ENCODE measurements at places on chromosomes 3 and 15. TPM values are rescaled to one million over a fixed set of nuclear protein-coding genes. Genes with fewer than 3 reads are reported as not detected.

DNA sequence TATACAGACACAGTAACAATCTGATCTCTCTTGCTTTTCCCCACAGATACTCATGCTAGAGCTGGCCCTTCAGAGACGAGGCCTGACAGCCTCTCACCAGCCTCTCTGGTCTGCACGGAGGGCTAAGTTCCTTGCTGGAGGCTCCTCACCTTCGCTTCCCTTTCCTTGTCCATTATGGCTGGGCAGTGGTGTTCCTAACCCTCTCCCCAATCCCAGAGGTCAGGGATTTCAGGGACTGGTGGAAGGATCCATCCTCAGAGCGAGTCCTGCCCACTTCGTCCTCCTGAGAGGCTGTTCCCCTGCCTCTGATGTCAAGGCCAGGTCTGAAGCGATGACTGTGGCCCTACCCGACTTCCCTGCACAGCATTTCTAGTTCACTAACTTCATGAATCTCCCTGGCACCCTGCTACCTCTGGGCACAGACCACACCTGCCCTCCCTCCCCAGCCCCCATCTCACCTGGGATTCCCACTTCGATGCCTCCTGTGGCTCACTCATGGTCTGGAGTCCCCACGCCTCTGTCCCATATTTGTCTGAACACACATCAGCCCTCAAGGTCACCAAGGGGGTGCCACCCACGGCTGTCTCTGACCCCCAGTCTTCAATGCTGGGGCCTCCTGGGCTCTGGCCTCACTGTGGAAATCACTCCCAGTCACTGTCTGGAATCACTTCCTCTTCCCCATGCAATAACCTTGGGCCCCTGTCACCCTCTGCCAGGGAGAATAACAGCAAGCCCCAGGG, 124.9 kb upstream of the PRR20G start:
- no peak for DNase-seq

- DNase-seq, result no peak
Measured at GRCh38 chr3:194574639-194575483, 58.4 kb downstream of the TMEM44 start.

CPN2 gene
- total RNA-seq, result not detected

DNA sequence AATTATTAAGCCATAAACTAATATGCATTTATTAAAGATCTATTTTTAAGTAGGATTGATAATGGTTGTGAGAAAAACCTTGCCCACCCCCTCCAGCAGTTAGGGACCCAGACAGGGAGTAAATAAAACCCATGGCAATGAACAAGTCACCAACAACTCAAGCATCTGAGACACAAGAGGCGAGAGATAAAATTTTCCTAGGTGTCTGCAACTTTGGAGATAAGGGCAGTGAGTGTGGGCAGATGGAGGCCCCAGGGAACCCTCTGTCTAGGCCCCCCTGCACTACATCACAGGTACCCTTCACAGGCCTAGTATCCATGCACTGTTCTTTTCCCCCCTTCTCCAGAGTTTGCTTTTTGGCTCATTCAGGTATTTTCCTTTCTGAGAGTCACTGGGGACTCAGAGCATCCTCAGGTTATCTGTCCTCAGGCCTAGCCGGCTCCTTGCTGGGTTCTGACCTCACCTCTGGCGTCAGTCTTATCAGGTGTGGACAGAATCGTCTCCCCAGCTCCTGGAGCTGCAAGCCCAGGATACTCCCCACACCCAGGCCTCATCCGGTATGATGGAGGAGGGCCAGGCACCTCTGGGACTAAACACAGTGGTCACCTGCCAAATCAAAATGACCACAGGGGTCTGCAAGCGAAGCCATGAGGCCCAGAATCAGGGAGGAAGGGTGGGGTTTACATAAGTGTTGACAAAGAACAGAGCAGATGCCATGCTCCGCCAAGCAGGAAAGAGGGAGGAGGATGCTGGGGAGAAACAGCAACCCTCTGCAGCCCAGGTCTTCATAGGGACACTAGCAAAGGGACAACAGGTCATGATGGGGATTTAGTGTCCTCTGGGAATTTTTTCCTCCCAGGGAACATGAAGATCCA, 50.4 kb downstream of the CCNL1 start:
- DNase-seq, result no peak

GRCh38 chr3:32125012-32125411, 18.6 kb downstream of the GPD1L start:
- DNase-seq, result no peak

GRCh38 chr3:99365979-99366378, 272.4 kb upstream of the COL8A1 start:
- no peak for DNase-seq

- no peak for DNase-seq
Measured at GRCh38 chr15:68658151-68658550, 79.4 kb downstream of the CORO2B start.

DNA sequence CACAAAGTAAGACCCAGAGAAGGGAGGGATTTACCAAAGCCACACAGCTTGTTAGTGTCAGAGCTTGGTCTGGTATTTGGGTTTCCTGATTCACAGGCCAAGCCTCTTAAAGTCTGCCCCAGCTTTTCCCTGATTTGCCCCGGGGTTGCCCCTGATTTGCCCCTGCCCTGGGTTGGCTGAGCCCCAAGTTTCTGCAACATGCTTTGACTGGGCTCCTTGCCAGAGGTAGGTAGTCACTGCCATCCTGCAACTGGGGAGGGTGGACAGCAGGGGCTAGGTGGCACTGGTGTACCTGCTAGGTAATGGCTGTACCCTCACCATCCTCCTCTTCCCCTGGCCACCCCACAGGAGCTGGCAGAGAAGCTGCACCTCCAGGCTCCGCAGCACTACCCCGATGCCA, 2.5 kb downstream of the MPI start:
- no peak for DNase-seq

GRCh38 chr3:185152410-185153170, at the start of gene C3orf70:
Gene C3orf70 (minus strand): TSS chr3:185153060. CDS start chr3:185152823, 237 bp downstream.
- peak; percentile 7 for DNase-seq

DNA sequence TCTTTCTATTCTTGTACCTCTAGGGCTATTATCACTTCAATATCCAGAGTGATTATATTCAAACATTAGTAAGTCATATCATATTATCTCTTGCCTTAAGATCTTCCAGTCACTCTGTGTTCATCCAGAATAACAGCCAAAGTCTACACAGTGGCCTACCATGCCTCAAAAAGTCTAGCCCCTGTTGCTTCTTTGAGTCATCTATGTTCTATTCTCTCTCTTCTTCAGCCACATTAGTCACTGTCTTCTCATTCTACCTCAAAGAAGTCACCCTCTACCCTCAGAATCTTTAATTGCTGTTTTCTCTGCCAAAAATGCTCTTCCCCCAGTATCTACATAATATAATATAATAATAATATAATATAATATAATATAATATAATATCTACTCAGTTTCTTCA, 356.0 kb downstream of the NLGN1 start:
- no peak for DNase-seq

- DNase-seq, result no peak
Measured at GRCh38 chr15:99032935-99033334, 25.3 kb upstream of the PGPEP1L start.

GATM gene
- total RNA-seq, result 0.53 TPM

DNA sequence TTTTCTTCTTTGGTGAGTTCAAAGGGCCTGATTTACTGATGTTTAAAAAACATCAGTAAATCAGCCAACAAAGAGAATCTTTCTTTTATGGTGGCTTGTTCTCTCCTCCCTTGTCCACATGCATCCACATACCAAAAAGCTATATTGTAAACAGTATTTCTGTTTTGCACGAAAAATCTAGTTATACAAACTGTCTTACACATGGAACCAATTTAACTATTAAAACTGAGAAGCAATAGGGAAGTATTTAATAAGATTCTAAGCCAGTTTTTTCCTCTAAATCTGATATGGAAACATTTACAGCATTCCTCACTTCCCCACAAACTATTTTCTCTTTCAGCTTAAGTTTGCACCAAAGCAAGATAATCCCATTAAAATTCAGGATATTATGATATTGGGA, 110.8 kb upstream of the ICE2 start:
- no peak for DNase-seq

DNA sequence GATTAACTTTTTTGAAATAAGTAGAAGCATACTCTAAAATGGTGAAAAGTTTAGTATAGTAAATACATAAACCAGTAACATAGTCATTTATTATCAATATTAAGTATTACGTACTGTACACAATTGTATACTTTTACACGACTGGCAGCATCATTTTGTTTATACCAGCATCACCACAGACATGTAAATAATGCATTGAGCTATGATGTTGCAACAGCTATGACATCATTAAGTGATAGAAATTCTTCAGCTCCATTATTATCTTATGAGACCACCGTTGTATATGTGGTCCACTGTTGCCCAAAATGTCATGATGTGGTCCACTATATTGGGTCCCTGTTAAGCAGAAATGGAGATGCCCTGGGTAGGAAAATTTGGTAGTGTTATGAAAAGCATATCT, 51.3 kb downstream of the DRD3 start:
- DNase-seq, result no peak

Measured in HT-29 (cell line).